Activated CD4-positive, alpha-beta T cell treated with anti-CD3 and anti-CD28 coated beads, Interleukin-2, amount 10 ng/mL, durations not matched to agents 24 days and 14 days (primary cell): ENCODE measurements at places on chromosomes 2 and 18.

DNA sequence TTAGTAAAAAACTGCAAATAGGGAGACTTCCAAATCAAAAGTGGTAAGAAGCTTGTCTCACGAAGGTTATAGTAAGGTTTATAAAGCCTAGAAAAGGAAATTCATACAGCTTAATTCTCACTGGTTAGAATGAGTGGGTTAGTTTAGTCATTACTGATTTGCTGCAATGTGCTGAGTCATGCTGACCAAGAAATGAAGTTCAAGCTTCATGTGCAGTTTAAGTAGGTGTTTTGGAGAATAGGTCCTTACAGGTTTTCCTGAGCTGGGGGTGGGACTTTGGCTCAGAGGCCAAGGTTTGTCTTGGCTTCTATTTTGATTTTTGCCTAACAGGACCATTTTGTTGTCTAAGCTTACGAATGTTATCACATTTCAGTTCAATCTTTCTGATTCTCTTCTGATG is 15.1 kb downstream of the CLIP4 start:
- DNase-seq: peak; percentile 67

GRCh38 chr2:192068966-192069365 is 125.8 kb downstream of the TMEFF2 start:
- DNase-seq: no peak

GRCh38 chr2:190443055-190443454 is 34.9 kb downstream of the MFSD6 start:
- no peak for DNase-seq

DNA sequence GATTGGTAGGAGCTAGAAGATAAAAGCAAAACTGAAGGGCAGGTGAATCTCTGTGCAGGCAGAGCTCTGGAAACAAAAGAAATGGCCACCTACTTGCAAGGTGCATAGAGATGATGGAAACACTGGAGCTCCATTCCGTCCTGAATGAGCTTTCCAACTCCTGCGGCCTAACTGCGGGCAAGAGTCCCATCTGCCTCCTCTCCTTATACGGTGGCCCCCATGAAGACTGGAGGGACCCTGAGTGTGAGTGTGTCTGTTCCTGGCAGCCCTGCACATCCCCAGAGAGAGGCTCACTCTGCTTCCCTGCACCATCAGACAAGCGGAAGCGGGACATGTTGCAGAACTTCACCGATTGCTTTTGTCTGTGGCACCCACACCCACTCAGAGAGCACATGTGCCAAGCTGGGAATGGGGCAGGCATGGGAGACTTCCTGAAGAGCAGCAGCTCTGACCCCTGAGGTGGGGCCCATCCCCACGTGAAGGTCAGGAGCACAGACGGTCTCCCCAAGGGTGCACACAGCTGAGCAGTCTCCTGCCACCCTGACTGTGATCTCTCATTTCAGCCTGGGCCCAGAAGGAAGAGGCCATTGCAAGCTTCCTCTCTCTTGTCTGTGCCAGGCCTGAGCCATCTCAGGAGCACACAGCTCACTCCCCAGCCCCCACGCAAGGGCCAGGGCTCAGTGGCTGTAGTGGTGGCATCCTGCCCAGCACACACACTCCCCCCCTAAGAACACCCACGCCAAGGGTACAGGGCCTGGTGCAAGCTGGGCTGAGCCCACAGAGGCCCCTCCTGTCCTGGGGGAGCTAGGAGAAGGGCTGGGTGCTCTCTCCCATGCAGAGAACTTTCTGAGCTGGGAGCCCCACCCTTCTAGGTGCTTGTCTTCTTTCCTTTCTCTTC is 75.3 kb downstream of the STPG4 start:
- no peak for DNase-seq

DNA sequence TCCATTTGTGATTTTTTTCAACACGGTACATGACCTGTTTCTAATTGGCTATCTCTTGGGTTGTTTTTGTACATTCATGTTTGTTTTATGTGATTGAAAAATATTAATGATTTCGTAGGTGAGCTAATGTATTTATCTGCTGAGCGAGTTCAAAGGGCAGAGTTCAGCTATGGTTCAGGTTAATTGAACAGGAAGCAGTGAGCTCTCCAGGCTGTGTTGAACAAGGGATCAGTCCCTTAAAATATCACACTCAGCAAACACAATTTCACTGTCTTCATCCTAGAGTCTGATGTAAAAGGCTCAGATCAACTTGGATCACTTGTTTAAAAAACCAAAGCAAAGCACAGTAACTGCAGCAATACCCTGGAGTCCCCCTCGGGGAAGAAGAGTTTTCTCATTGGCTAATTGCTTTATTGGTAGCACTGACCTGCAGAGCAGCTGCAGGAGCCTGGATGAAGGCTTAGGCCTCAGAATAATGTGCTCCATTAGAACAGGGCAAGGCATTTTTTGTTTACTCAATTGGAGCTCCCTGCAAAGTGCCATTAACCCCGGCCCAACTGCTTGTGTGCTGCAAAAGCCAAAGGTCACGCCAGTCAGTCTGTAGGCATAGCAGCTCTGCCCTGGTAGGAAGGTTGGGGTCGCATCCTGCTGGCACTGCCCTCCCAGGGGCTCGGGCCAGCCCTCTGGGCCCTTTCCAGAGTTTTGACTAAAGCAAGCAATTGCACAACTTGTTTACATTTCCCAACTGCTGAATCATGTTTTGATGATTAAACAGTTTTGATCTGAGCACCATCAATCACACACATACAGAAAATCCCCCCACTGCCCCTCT is 10.5 kb downstream of the ONECUT2 start:
- DNase-seq: no peak

- DNase-seq: peak; percentile 39
These were observed 121.3 kb downstream of the CDC42EP3 start for GRCh38 chr2:37550190-37550589.
